ENCODE measurements at places on chromosomes 7 and 10. TPM values are rescaled to one million over a fixed set of nuclear protein-coding genes. Genes with fewer than 3 reads are reported as not detected.

DNA sequence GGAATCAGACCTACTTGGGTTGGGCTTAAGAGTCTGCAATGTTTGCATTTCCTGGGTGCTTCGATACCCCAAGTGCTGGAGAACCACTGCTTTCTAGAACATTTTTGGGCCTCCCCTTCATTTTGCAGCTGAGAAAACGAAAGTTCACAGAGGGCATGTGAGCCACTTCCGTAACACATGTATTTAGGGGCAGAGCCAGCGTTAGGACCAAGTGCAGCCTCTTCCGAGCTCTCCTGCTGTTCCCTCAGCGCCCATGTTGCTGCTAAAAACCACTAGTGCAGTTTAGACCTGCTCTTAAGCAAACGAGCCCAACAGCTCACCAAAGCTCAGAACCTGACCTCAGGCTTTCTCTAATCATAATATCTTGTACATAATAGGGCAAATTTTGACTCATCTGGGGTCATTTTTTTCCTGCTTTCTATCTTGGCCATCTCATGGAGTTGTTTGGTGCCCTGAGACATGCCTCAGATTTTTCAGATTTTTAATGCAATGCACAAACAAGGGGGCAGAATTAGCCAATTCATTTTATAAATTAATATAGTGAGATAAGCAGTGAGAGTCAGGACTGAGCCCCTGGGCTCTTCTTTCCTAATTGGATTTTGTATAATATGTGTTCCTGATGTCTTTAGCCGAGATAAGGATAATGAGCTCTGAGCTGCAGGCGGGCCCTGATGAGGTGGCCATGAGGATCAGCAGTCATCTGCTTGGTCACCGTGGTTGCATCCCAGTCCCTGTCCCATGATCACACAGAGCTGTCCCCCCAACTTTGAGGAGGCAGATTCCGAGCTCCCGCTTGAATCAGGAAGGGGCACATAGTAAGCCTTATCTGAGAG, 12.9 kb downstream of the BAG3 start:
- no peak overlapping the region for H3K4me3 ChIP-seq
- DNase-seq: no peak

DNA sequence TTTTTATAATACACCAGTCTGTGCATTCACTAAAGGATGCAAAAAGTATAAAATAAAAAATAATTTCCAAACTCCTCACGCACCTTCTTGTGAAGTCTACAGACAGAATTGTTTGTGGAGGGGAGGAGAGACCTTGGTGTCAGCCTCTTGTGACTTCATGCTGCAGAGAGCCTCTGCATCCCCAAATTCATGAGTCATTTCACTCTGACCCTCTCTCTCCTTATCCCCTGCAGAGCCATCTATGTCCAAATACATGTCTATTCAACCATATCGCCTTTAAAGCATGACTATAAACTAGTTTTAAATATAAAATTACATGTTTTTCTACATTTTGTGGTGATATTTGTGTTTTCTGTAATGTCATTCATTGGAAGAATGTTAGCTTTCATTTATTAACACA, 6.0 kb downstream of the CREB5 start:
- no peaks in the 10 kb centered on the region for H3K36me3 ChIP-seq
- no peak for DNase-seq
- no peak overlapping the region for H3K27ac ChIP-seq
- peaks cover 37% of the 10 kb centered on the region for H3K27me3 ChIP-seq

DNA sequence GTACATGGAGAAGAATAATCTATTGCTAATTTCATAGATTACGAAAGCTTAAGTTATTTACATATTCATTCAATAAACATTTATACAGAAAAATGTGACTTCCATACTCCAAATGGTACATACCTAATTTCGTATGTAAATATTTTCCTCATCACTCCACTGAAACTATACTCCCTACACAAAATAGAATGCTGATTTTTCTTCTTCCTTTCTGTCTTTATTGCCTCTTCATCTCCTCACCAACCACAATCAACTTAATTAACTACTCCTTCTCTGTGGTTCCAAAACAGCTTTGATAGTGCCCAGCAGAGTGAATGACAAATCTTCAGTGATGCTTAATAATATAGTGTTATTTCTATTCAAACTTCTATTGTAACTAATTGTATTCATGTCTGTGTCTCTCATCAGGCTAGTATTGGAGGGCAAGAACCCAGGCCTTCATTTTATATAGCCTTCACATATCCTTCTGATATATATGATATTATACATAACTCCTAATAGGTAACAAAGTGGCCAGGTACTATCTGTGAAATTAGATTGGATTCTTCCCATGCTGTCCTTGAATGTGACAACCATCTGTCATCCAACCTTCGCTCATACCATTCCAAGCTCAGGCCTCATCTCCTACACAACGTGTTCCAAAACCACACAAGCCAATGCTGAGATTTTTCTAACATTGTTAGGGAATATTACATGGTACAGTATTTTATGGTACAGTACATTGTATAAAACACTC, 5.3 kb downstream of the ITGB1 start:
- no peak overlapping the region for H3K4me3 ChIP-seq
- H3K4me1 ChIP-seq: peaks cover 36% of the 10 kb centered on the region
- H3K36me3 ChIP-seq: peaks cover 10% of the 10 kb centered on the region
- no peak for DNase-seq
- no peaks in the 10 kb centered on the region for H3K27me3 ChIP-seq

GRCh38 chr10:24906372-24906771, 46.0 kb downstream of the PRTFDC1 start:
- no peak overlapping the region for H3K4me3 ChIP-seq

DNA sequence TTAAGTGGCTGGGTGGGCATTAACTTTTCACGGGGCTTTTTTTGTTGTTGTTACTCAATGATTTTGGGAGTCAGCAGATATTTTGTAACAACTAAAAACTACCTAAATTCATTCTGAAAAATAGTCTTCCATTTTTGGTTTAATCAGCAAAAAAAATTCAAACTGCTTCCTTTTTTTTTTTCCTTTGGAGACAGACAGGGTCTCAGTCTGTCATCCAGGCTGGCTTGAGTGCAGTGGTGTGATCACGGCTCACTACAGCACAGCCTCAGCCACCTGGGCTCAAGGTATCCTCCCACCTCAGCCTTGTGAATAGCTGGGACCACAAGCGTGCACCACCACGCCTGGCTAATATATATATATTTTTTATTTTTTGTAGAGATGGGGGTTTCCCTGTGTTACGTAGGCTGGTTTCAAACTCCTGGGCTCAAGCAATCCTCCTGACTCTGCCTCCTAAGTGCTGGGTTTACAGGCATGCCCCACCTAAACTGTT, 36.5 kb downstream of the SKIDA1 start:
- H3K4me1 ChIP-seq: peaks cover under 1% of the 10 kb centered on the region
- peaks cover 43% of the 10 kb centered on the region for H3K27me3 ChIP-seq
- peaks cover 2% of the 10 kb centered on the region for H3K36me3 ChIP-seq
- no peak for DNase-seq

DNA sequence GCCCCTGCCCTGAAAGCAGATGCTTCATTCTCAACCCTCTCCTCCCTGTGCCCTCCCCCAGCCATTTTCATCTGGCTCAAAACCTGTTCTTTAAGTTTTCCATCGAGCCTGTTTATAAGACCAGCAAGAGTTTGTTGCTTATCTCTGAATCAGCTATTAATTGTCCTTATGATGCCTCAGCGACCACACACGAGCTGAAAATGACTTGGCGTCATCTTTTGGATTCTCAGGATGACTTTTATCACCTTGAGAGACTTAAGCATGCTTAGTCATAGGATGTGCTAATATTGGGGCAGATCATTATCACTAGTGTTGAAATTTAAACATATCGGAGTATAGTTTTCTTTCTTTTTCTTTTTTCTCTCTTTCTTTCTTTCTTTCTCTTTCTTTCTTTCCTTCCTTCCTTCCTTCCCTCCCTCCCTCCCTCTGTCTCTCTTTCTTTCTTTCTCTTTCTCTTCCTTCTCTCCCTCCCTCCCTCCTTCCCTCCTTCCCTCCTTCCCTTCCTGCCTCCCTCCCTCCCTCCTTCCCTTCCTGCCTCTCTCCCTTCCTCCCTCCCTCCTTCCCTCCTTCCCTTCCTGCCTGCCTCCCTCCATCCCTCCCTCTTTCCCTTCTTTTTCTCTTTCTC, 184.5 kb downstream of the PHTF2 start:
- DNase-seq: no peak
- H3K4me1 ChIP-seq: no peaks in the 10 kb centered on the region
- no peaks in the 10 kb centered on the region for H3K36me3 ChIP-seq

TUBAL3 gene
- total RNA-seq: not detected

GRCh38 chr7:42922017-42922753, 9.8 kb downstream of the PSMA2 start:
- DNase-seq: no peak
- no peak overlapping the region for H3K27ac ChIP-seq
- H3K36me3 ChIP-seq: peaks cover 48% of the 10 kb centered on the region
- H3K4me3 ChIP-seq: no peak overlapping the region
- peaks cover 21% of the 10 kb centered on the region for H3K4me1 ChIP-seq
- no peaks in the 10 kb centered on the region for H3K27me3 ChIP-seq
